ENCODE measurements at places on chromosomes 5 and 9.

- DNase-seq, result no peak
Observed at GRCh38 chr5:76521240-76521758, 101.9 kb downstream of the F2RL2 start.

GRCh38 chr9:4277531-4277991, 22.3 kb downstream of the GLIS3 start:
- DNase-seq, result no peak

GRCh38 chr5:126656401-126657007, 55.8 kb downstream of the PHAX start:
- DNase-seq, result no peak

- no peak for DNase-seq
Observed at GRCh38 chr9:127867356-127868277, 9.9 kb downstream of the AK1 start.

- DNase-seq, result no peak
Observed at GRCh38 chr9:27408482-27408881, 111.5 kb upstream of the EQTN start.

GRCh38 chr5:107929080-107929479, 258.3 kb upstream of the EFNA5 start:
- no peak for DNase-seq

All from activated CD4-positive, CD25-positive, alpha-beta regulatory T cell treated with anti-CD3 and anti-CD28 coated beads, Interleukin-2, amount 50 U/mL, for 72 hours (primary cell).